Central memory CD4-positive, alpha-beta T cell (primary cell): ENCODE measurements at places on chromosomes 6 and 20.

- no peak for DNase-seq
Measured at GRCh38 chr20:24521032-24521431, 51.6 kb downstream of the SYNDIG1 start.

DNA sequence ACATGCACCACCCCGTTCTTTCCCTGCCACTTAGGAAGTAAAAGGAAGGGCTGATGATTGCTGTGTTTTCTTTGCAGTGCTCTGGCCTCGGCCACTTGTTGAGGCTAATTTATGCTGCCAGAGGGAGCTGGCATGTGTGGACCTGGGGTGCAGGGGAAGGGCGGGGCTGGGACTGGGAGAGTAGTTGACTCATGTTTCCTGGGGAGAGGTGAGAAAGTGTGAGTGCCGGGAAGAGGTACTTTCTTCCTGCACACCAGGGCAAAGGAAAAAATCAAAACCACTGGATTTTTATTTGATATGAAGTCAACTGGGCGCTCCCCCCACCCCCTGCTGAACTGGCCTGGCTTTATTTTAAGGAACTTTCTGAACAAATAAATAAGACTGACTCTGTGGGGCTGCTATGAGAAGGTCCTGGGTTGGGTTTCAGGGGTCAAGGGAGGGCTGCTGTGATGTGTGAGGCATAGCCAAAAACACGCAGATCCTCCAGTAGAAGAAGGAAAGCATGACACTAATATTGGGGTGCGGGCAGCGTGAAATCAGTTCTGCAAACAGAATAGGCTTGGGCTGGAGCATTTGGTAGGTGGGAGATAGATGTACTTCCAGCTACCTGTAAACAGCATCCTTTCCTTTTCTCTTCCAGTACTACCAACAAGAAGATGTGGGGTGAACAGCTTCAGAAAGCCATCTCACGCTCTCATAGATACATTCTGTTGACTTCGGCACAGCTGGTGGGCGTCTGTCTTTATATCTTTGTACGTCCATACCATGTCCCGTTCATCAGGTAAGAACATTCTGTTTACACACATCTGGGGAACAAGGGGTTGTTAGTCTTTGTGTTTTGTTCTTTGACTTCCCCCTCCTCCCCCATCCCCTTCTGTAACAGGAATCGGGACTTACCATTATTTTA lies 87.5 kb downstream of the SYNJ2 start:
- DNase-seq: no peak

- no peak for DNase-seq
Measured at GRCh38 chr20:55417836-55418235, 587.5 kb downstream of the CBLN4 start.

GRCh38 chr20:23020230-23021018 lies 14.7 kb upstream of the SSTR4 start:
- DNase-seq: no peak

- no peak for DNase-seq
Measured at GRCh38 chr6:97632341-97632740, 349.3 kb upstream of the MMS22L start.

DNA sequence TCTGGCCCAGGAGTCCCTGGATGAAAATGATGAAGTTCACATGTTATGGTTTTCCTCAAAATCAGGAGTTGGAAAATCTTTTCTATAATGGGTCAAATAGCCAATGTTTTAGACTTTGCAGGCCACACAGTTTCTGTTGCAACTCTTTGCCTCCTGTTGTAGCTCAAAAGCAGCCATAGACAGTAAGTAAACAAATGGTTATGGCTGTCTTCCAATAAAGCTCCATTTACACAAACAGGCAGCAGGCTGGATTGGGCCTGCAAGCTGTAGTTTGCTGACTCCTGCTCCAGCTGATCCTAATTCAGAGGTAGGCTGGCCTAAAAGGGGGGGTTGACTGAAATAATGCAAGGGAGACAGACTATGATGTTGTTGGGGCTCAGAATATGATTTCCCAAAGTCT lies 33.0 kb downstream of the METTL24 start:
- no peak for DNase-seq

DNA sequence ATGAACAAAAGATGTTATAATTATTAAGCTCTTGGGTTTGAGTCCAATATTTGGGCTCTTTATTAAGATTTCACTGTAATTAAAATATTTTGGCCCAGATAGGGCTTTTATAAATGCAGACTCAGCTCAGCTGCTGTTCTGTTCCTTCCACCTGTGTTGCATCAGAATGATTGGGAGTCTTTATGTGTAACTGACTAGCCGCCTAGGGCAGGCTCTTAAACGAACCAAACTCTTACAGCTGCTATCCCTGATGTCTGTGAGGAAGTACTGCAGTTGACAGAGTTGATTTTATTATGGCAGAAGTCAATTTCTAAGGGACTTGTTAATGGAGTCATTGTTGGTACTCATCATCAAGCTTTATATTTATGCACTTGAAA lies 144.7 kb downstream of the MYO6 start:
- no peak for DNase-seq

DNA sequence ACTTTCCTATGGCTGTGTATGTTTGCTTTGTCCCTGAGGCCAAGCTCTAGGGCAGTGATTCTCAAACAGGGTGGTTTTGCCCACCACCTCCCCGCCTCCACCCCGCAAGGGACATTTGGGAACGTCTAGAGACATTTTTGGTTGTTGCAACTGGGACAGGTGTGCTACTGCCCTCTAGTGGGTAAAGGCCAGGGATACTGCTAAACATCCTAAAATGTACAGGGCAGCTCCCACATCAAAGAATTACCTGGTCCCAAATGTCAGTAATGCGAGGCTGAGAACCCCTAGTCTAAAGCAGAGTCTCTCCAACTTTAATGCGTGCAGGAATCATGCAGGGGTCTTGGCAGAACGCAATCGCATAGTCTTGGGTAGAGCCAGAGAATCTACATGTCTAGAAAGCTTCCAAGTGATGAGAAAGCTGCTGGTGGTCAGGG lies 5.1 kb downstream of the KCNS1 start:
- DNase-seq: peak; percentile 51

- no peak for DNase-seq
Measured at GRCh38 chr20:63464289-63464635, 8.2 kb downstream of the KCNQ2 start.

DNA sequence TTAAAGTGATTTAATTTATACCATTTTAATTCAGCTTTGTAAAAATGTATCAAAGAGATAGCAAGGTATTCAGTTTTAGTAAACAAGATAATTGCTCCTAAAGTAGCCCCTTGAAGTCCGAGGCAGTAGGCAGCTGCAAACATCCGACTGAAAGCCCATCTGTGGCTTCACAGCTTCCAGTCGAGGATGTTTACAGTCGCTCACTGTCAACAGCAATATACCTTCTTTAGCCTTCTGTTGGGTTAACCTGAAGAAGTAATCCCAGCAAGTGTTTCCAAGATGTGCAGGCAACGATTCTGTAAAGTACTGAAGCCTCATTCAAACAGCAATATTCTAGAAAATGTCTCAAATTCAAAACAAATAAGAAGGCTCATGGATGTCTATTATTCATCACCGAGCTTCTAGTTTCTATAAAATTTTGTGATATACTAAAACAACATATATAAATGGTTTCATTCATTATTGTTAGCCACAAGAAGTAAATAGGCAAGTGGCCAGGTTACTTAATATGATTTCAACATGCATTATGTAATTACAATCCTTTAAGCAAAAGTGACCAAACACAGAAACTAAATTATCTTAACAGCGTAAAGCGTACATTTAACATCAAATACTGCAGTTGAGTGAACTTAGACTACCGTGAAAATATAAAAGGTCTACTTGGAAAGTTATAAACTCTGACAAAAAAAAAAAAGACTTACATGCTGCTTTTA lies 115.0 kb downstream of the OGFRL1 start:
- no peak for DNase-seq

GRCh38 chr6:66896415-66896814 lies 1189.4 kb upstream of the EYS start:
- no peak for DNase-seq

- DNase-seq: no peak
Measured at GRCh38 chr6:38827024-38827423, 111.9 kb downstream of the DNAH8 start.

DNA sequence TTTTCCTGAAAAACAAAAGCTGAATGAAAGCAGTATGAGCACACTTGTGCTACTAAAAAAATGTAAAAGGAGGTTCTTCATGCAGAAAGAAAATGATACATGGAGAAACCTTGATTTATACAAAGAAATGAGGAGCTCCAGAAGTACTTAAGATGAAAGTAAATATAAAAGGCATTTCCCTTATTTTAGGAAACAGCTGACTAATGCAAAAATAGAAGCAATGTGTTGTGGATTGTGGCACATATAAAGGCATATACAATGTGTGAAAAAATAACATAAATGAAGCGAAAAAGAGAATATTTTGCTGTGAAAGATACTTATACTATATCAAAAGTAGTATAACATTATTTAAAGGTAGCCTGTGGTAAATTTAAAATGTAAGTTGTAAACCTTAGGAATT lies 41.2 kb upstream of the PHIP start:
- DNase-seq: no peak

- DNase-seq: no peak
Measured at GRCh38 chr6:84581494-84582259, 182.7 kb downstream of the TBX18 start.

- DNase-seq: no peak
Measured at GRCh38 chr6:50843842-50844241, 25.2 kb downstream of the TFAP2B start.

DNA sequence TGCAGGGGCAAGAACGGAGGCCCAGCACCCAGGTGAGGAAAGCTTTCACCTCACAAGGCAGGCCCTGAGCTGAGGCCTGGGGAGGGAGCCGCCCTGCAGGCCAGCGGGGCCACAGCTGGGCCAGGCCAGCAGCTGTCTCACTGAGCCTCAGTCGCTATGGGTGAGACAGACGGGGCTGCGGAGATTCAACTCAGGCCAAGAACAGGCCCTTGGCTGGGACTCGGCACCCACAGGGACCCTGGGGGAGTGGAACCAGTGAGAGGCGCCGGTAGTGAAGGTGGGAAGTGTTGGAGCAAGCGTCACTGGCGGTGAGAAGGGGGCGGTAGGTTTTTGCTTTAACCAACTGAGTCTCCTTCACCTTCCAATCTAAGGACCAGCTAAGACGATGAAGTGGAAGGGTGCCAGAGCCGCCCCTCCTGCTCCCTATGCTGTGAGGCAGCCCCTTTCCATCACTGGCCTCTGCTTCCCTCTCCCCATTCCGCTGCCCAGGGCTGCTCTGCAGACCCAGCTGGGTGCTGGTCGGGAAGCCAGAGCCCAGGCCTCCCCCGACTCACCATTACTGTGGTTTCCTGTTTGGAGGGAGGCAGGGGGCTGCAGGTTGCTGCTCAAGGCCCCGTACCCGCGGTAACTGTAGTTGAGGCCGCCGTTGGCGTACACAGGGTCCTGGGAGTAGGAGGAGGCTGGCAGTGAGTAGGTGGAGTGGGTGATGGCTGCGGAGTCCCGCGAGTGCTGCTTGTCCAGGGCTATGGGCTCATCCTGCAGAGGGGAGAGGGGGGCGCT lies 93.7 kb downstream of the ASXL1 start:
- no peak for DNase-seq
